ENCODE measurements at places on chromosomes 6 and 20.
A peak's percentile ranks its signal among the peaks of the same experiment; 100 is the strongest.

- peak overlapping the region; percentile 51 for H3K4me3 ChIP-seq
- H3K27ac ChIP-seq: peak overlapping the region; percentile 83
- H3K4me1 ChIP-seq: no peaks in the 10 kb centered on the region
Measured at GRCh38 chr20:57388953-57389694, 2.1 kb upstream of the RBM38 start.

DNA sequence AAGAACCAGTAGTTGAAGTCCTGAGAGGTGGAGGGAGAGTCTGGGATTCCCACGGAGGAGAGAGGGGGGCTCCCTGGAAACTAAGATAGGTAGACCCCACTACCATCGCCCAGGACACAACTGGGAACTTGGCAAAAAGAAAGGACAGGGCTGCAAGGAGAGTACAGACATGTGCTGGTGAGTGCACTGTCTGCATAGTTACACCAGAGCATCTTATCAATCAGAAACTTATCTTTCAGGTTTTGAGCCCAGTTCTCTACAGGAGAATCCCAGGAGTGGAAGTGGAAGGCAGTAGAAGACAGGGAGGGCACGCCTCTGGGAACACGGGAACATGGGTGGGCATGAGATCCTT lies 12.2 kb downstream of the NFKBIL1 start:
- H3K36me3 ChIP-seq: peaks cover 66% of the 10 kb centered on the region
- no peaks in the 10 kb centered on the region for H3K4me1 ChIP-seq
- H3K27ac ChIP-seq: no peak overlapping the region
- no peaks in the 10 kb centered on the region for H3K27me3 ChIP-seq
- ATAC-seq: no peak
- H3K4me3 ChIP-seq: no peak overlapping the region

- H3K27ac ChIP-seq: no peak overlapping the region
- no peaks in the 10 kb centered on the region for H3K27me3 ChIP-seq
- H3K36me3 ChIP-seq: no peaks in the 10 kb centered on the region
- no peak overlapping the region for H3K4me3 ChIP-seq
- ATAC-seq: no peak
- no peaks in the 10 kb centered on the region for H3K4me1 ChIP-seq
Measured at GRCh38 chr6:130961148-130961547, 101.9 kb downstream of the EPB41L2 start.

DNA sequence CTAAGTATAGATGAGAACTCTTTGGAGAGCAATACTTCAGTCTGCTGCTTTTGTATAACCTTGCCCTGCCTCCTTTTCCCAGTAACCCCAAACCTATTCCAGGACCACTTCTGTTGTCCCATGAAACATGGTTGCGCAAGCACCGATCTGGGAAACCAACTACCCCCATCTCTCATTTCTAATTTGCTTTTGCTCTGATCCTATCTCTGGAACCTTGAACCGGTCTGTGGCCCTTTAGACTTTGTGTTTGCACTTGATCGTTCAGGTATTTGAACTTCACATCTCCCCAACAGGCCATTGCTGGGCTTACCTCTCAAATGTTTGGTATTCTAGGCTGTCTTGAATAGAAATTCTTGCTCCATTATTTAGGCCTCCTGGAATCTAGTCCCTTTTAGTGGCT lies 25.0 kb downstream of the L3MBTL3 start:
- H3K27ac ChIP-seq: no peak overlapping the region

DNA sequence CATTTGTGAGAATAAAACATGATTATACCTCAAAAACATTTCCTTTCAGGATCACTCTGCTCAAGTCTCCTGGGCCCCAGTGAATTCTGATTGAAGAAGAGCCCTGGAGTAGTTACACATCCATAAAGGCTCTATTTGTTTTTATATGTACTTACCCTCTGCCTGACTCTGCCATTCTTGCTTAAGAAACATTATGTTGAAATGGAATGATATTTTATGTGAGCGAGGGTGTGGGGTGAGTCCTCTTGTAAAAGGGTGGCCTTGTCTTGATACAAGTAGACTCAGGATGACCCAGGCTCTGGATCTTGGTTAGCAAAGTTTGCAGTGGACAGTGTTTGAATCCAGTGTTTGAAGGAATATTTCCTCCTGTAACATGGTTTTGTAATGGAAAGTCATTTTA lies 215.4 kb upstream of the PREP start:
- ATAC-seq: no peak
- no peak overlapping the region for H3K4me3 ChIP-seq
- H3K27me3 ChIP-seq: no peaks in the 10 kb centered on the region
- H3K27ac ChIP-seq: no peak overlapping the region
- no peaks in the 10 kb centered on the region for H3K4me1 ChIP-seq

GRCh38 chr6:41021832-41022231 lies 17.2 kb downstream of the UNC5CL start:
- H3K4me1 ChIP-seq: no peaks in the 10 kb centered on the region
- no peaks in the 10 kb centered on the region for H3K36me3 ChIP-seq
- no peak overlapping the region for H3K27ac ChIP-seq
- no peak overlapping the region for H3K4me3 ChIP-seq
- no peak for ATAC-seq

- H3K27ac ChIP-seq: no peak overlapping the region
- no peak overlapping the region for H3K4me3 ChIP-seq
- no peaks in the 10 kb centered on the region for H3K4me1 ChIP-seq
Measured at GRCh38 chr6:169420912-169421543, 167.4 kb upstream of the THBS2 start.

- H3K27me3 ChIP-seq: no peaks in the 10 kb centered on the region
- no peaks in the 10 kb centered on the region for H3K4me1 ChIP-seq
- H3K36me3 ChIP-seq: no peaks in the 10 kb centered on the region
- no peak overlapping the region for H3K27ac ChIP-seq
- H3K4me3 ChIP-seq: no peak overlapping the region
Measured at GRCh38 chr6:14412026-14412425, 294.5 kb downstream of the CD83 start.

All from gastroesophageal sphincter (tissue), 4 donors.